ENCODE measurements at places on chromosomes 11 and 22.

- no peak for DNase-seq
These were observed 72.1 kb downstream of the LRRC32 start for GRCh38 chr11:76598426-76598839.

- DNase-seq = no peak
These were observed 38.3 kb upstream of the TH start for GRCh38 chr11:2209900-2210321.

DNA sequence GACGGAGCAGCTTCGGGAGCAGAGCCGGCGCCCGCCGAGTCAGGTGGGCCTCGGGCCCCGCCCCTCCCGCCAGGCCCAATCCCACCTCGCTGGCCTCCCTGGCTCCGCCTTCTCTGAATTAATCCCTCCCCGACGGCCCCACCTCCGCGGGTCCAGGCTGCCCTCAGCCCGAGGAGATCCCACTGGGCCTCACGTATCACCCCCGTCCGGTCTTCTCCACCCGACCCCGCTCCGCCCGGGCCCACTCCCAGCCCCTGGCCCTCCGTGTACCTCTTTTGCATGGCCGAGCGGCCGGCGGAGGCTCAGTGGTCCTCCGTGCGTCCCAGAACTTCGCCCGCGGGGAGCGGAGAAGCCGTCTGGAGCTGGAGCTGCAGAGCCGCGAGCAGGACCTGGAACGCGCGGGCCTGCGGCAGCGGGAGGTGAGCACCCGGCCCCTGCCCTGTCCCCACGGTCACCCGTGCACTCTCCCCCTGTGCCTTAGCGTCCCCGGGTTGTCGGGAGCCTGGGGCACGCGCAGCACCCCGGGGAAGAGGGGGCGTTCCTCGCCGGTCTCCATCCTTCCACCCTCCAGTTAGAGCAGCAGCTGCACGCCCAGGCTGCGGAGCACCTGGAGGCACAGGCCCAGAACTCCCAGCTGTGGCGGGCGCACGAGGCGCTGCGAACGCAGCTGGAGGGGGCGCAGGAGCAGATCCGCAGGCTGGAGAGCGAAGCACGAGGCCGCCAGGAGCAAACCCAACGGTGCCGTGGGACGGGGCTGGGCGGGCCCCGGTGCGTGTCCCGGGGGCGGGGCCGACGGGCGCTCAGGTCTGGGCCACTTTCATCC is 2.2 kb upstream of the CD151 start:
- DNase-seq = peak; percentile 53

- DNase-seq = no peak
These were observed 2.2 kb downstream of the TUT1 start for GRCh38 chr11:62588966-62589637.

GRCh38 chr22:49347376-49347775 is 480.3 kb downstream of the BRD1 start:
- no peak for DNase-seq

DNA sequence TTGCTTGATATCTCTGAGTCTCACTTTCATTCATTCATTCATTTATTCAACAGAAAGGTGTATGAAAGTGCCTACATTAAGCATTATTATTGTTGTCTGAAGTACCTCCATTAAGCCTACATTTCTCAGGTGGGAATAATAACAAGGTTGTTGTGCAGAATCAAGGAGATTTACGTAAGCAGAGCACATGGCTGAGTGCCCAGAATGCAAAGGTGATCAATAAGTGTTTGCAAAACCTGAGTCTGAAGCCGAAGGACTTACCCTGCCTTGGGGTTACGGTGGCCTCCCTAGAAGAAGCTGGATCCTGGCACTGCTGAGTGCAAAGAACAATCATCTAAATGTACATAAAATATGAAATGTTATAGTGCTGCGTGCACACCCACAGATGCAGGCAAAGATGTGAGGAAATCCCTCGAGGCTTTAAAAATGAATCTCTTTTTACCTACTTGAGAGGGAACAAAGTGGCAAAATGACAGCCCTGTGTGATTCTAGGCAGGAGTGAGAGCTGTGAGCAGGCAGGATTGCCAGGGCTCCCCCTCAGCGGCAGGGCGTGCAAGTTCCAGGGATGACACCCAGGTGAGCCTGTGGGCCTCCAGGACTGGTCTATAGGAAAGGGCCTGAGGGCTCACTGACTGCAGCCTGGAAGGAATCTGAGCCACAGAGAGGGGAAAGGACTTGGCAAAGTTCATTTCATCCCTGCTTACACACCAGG is 133.1 kb upstream of the TBCEL start:
- DNase-seq = no peak

GRCh38 chr22:28141614-28142013 is 222.6 kb upstream of the PITPNB start:
- DNase-seq = no peak

GRCh38 chr11:31807799-31808667 is 3.1 kb downstream of the PAX6 start:
- DNase-seq = no peak

GRCh38 chr22:29481265-29482000 is 1.4 kb downstream of the NEFH start:
- DNase-seq = no peak

GRCh38 chr11:94796863-94797262 is 28.7 kb downstream of the AMOTL1 start:
- no peak for DNase-seq

DNA sequence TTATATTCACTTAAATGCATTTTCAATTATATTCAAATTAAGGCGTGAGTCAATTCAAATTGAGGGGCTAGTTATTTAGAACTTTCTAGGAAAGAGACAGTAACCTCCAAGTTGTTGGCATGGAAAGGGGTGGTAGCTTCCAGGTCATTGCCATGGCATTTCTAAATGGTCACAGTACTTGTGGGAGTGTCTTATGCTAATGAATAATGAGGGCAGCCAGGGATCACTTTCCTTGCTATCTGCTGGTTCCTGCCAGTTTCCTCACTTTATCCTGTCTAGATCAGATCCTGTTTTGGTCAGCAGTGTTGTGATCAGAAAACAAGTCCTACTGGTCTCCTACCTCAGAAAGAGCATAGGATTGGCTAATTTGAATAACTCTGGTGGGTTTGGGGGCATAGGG is 21.8 kb upstream of the RNASEH2C start:
- no peak for DNase-seq

DNA sequence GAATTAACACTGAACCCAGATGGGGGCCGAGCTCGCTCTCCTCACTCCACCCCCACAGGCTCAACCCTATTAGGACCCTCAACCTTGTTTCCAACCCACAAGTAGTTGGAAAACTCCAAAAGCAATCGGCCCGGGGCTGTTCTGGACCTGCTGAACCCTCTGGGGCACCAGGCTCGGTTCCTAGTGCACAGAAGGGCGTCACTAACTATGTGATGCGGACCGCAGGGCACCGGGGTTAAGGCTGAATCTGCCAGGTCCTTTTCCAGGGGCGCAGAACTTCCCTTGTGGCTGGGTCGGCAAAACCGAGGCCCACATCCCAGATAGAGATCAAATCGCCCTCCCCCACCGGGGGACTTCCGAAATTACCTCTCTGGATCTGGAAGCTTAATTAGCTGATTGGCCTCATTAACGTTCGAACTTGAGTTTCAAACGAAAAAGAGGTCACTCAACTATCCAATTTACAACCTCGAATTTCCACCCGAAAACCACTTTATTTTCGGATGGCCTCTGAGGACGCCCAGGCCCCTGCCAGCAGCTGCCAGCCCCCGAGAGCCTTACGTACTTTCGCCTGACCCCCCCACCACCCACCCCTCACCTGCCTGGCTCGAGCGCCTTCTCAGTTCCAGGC is 1.7 kb downstream of the SHANK2 start:
- DNase-seq = no peak

DNA sequence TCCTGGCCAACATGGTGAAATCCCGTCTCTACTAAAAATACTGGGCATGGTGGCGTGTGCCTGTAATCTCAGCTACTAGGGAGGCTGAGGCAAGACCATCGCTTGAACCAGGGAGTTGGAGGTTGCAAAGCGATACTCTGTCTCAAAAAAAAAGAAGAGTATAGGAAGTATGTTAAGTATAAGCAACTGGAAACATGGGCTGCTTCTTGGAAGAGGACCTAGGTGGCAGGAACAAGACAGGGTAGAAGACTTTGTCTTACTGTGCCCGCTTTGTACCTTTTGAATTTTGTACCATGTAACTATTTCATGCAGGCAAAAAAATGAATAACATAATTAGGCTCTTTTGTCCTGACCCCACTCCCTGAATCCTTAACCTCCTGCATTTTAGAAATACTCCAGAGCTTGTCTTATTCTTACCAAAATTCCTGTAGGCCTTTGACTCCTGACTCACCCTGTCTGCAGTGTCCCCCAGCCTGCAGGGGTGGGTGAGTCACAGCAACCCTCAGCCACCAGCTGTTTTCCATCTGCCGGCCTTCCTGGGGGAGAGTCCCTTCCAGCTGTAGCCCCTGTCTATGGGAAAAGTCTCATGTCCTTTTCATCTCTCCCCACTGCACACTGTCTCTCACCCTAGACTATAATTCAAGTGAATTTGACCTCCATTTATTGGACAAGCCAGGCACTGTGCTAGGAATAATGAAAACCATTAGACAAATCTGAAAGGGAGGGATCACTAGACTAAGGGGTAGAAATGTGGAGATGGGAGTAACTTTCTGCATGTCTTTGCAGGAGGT is 41.8 kb downstream of the TXN2 start:
- no peak for DNase-seq

DNA sequence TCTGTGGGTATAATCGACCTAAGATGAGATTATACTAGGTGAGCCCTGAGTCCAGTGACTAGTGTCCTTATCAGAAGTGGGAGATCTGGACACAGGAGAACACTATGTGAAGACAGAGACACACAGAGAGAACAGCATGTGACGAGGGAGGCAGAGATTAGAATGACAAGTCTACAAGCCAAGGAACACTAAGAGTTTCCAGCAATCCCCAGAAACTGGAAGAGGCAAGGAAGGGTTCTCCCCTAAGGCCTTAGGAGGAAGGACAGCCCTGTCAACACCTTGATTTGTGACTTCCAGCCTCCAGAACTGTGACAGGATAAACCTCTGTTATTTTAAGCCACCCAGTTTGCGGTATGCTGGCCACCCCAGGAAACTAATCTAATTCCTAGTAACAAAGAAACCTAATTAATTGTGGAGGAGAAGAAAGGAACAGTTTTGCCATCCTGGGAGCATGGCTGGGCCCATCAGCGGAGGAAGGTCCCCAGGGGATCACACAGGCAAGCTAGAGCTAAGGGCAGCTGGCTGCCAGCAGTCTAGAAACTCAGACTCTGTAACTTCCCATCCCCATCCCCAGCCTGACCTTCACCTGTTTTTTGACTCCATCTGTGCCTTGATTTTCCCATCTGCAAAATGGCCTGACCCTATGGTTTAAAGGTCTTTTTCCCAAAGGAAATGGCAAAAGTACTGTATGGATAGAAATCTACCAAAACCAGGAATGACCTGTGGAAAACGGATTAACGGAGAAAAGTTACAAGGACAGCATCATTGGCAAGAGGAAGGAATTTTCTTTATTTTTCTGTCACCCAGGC is 10.3 kb upstream of the THOC5 start:
- peak; percentile 52 for DNase-seq

GRCh38 chr22:42621505-42622002 is 6.9 kb upstream of the POLDIP3 start:
- no peak for DNase-seq

DNA sequence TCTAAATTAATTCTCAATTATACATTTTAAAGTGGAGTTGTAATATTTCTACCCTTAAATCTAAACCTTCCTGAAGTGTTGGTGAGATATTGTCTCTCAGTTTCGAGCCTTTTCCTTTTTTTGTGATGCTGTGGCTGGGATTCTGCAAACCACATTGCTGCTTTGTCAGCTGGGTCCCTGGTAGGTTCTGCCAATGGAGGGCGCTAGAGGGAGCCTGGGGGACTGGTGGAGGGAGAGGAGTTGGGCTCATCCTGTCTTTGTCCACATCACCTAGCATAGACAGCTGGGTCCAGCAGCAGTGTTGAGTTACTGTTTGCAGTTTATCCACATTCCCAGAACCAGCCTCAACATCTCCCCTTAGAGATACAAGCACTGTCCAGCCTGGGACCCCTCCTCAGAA is 41.0 kb downstream of the TRAF6 start:
- DNase-seq = no peak

DNA sequence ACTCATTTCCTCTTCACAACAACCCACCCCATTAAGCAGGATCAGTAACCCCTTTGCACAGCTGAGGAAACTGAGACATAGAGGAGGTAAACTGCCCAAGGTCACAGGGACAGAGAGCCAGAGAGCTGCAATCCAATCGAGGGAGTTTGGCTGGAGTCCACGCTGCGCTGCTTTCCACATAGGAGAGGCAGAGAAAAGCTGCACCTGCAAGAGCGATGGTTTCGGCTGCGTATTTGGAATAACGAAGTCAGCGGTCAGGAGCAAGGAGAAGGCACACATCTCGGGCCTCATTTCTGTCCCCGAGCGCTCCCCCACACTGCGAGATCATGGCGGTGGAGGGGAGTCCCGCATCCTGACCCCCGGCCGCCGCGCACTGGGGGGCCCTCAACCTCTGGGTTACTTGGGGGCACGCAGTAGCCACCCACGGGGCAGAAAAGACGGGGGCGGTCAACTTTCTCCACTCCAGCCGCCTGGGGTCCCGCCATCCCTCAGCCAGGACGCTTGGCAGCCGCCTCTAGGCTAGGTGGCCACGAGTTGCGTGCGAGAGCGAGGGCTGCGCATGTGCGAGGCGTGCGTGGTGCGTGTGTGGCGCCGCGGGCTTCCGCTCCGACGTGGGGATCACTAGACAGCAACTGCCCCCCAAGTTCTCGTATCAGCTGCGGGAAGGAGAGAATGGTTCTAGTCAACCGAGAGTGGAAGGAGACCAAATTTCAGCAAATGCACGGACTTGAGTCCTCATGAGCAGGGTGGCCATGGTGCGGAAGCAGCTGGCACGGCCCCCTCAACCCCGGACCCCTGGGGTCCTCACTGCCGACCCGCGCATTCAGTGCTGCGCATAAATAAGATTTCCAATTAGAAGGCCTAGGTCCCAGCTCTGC is 42.3 kb upstream of the CLDN5 start:
- DNase-seq = no peak

- no peak for DNase-seq
These were observed 107.0 kb downstream of the PKNOX2 start for GRCh38 chr11:125271483-125272091.

DNA sequence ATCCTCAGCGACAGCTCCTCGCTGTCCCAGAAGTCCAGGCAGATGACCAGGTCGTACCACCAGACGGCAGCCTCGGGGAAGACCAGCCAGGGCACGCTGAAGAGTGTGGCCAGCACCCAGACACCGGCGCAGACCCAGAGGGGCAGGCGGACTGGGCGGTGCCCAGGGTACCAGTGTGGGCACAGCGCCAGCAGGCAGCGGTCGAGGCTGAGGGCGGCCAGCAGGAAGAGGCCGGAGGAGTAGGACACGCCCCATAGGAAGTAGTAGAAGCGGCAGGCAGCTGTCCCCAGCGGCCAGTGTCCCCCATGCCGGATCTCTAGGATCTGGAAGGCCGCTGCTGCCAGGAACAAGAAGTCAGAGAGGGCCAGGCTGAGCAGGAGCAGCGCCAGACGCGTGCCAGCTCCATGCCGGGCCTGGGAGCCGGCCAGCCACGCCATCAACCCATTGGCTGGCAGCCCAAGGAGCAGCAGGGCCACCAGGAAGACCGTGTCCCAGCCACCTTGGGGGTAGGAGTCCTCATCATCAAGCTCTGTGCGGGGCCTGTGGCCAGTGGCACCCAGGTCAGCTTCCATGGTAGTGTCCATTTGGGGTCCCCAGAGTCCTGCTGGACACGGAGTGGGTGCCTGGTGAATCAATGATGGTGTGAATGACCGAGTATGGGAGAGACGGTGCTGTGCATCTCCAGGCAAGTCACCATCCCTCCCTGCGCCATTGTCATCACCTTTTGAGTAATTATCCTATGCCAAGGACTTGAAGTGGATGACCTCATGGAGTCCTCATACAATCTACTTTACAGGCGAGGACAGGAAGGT is at the start of gene GPR152:
GPR152 (minus strand) TSS at position 589 of the 812 bp plus-strand sequence; CDS start at position 584, 5 bp downstream.
- no peak for DNase-seq

- no peak for DNase-seq
These were observed 70.5 kb downstream of the KCNC1 start for GRCh38 chr11:17805043-17805442.

GRCh38 chr11:107384144-107384852 is 73.3 kb downstream of the CWF19L2 start:
- DNase-seq = no peak
